Thoracic aorta endothelial cell (primary cell): ENCODE measurements at places on chromosomes 11 and 22. TPM values are rescaled to one million over a fixed set of nuclear protein-coding genes. Genes with fewer than 3 reads are reported as not detected.

Gene LRRC32
- total RNA-seq, result 15.4 and 36.3 TPM in 2 replicates

Gene MUC6
- total RNA-seq, result not detected in 2 replicates

Gene ANGPTL5
- 0.13 TPM in 1 of 2 replicates, not detected in the other for total RNA-seq

Gene FXYD2
- total RNA-seq, result 0.40 and 0.50 TPM in 2 replicates

Gene PRR14L
- total RNA-seq, result 46.5 and 48.9 TPM in 2 replicates

Gene SHANK2
- not detected in 2 replicates for total RNA-seq

Gene SULT4A1
- total RNA-seq, result 0.53 TPM in 1 of 2 replicates, not detected in the other

Gene TTLL12
- 33.9 and 48.7 TPM in 2 replicates for total RNA-seq

Gene GRAP2
- total RNA-seq, result not detected in 2 replicates

Gene CADM1
- total RNA-seq, result 3.1 and 9.7 TPM in 2 replicates

Gene DGCR6
- 0.13 and 0.29 TPM in 2 replicates for total RNA-seq

Gene BEST1
- under 0.01 and 0.14 TPM in 2 replicates for total RNA-seq

Gene POTEH
- not detected in 2 replicates for total RNA-seq

Gene TBX10
- total RNA-seq, result not detected in 2 replicates

Gene TRIM51
- not detected in 2 replicates for total RNA-seq

Gene TNKS1BP1
- 46.7 and 50.9 TPM in 2 replicates for total RNA-seq

Gene UPK3A
- total RNA-seq, result not detected in 2 replicates

Gene SPDYC
- not detected in 2 replicates for total RNA-seq

Gene NOX4
- 24.9 and 34.9 TPM in 2 replicates for total RNA-seq

Gene LMO2
- 23.0 and 37.8 TPM in 2 replicates for total RNA-seq

Gene PRR33
- not detected in 2 replicates for total RNA-seq

Gene HBE1
- not detected in 2 replicates for total RNA-seq

Gene GGT1
- total RNA-seq, result 0.53 and 0.57 TPM in 2 replicates

Gene RFPL1
- not detected in 2 replicates for total RNA-seq

Gene KDM4E
- total RNA-seq, result not detected in 2 replicates

Gene CAPN5
- 8.4 and 10.1 TPM in 2 replicates for total RNA-seq

Gene TEAD1
- total RNA-seq, result 53.8 and 54.3 TPM in 2 replicates

Gene MRGPRX1
- total RNA-seq, result not detected in 2 replicates

Gene MRGPRX3
- total RNA-seq, result not detected in 2 replicates

Gene DRICH1
- total RNA-seq, result not detected in 2 replicates

Gene TCN1
- not detected in 2 replicates for total RNA-seq
